ENCODE measurements at places on chromosomes 7 and 10.

DNA sequence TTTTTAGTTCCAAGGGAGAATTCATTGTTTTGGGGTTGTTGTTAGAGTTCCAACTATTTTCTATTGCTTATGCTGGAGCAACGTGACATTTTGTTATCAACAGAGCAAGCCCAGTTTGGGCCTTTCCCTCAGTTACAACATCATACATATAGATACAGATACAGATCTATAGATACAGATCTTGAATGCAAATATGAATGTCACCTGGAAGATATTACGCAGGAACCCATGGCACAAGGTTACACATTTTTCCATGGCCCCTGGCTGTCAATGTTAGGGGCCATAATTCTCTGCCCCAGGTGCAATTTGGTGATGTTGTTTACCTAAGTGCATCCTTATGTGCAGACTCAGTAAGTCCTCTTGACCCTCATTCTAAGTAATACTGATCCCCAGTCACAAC, 3.6 kb upstream of the PODXL start:
- DNase-seq = no peak

GRCh38 chr7:142345811-142346210, 88.0 kb upstream of the PRSS58 start:
- DNase-seq = no peak

DNA sequence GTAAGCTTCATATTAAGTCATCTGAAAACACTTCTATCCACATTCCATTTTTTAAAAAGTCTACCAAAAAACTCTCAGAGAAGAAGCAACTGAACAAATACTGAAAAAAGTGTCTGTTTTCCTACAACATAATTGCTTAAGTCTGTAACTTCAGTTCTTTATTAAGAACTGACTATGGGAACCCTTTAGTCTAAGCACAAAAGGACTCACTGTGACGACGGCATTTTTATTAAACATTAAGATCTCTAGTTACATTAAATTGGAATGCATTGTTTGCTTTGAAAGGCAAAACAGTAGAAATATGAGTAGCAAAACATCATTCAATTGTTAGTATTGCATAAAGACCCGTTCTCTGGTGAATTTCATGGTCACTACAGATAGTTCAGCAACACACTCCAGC, 5.8 kb upstream of the FAM3C start:
- no peak for DNase-seq

- DNase-seq = no peak
Measured at GRCh38 chr10:119362122-119362521, 154.8 kb downstream of the GRK5 start.

DNA sequence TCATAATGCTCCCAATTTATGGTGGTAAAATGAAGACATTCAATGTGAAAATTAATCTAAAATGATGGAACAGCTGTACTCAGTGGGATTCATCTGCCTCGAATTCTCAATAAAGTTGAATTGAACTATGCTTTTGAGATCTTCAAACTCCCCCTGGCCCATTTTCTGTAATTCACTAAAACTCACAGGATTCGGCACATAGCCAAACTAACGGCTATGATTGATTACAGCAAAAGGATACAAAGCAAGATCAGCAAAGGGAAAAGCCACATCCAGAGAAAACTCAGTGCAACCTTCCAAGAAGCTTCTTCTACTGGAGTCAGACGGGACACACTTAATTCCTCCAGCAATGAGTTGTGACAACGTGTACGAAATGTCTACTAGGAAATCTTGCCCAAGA, 307.5 kb downstream of the CNTNAP2 start:
- no peak for DNase-seq

GRCh38 chr10:73340121-73340520, 18.5 kb downstream of the CFAP70 start:
- no peak for DNase-seq

- no peak for DNase-seq
Measured at GRCh38 chr7:17184805-17185689, 113.4 kb upstream of the AHR start.

DNA sequence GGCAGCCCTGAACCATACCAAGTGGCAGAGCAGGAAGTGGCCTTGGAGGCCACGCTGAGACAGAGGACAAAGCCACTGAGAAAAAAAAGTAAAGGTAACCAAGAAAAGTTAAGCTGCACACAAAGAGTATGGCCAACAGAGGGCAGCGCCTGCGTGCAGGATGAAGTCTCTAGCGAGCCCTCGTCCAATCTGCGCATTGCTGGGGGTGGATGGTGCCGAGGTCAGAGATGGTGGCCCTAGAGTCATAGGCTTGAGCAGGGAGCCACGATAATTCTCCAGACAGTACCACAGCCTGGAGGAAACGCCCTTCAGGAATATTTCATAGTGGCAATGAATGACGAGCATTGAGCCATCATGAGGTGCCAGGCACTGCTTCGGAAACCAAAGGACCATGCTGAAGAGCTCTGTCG, 9.7 kb downstream of the ATP6V0E2 start:
- DNase-seq = peak; percentile 19

DNA sequence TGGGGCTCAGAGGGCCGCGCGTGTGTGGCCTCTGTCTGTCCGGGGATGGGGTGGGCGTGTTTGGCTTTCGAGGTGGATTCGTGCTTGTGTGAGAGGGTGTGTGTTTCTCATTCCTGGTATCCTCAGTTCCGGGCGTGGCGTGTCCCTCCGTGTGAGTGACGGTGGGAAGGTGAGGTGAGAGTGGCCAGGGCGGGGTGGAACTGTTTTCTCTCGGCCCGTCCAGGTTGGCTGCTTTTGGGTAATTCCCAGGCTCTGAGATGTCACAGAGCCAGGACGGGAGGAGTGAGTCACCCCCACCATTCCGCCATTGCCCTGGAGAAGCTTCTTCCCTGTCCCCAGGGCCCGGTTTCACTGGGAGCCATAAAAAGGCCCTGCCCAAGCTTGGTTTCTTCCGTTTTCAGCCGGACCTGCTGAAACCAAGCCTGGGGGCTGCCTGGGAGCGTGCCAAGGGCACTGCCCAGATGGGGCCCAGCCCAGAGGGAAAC, 21.3 kb upstream of the CLDN4 start:
- DNase-seq = no peak

DNA sequence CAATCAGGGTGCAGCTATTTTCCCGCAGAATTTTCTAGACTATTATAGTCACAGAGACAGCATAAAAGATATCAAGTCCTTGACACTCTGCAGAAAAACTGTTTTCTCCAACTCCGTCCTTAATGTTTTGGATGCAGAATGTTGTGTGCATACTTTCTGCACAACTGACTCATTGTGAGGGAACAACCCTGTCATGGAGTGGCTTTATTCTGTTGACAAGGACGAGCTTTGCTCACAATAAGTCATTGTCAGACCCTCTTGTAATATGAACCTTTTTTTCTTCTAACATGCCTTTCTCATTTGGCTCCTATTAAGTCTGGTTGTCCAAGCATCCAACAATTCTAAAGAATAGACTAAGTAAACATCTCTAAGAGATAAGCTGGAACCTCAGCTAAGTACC, 17.3 kb downstream of the ABCB4 start:
- no peak for DNase-seq

DNA sequence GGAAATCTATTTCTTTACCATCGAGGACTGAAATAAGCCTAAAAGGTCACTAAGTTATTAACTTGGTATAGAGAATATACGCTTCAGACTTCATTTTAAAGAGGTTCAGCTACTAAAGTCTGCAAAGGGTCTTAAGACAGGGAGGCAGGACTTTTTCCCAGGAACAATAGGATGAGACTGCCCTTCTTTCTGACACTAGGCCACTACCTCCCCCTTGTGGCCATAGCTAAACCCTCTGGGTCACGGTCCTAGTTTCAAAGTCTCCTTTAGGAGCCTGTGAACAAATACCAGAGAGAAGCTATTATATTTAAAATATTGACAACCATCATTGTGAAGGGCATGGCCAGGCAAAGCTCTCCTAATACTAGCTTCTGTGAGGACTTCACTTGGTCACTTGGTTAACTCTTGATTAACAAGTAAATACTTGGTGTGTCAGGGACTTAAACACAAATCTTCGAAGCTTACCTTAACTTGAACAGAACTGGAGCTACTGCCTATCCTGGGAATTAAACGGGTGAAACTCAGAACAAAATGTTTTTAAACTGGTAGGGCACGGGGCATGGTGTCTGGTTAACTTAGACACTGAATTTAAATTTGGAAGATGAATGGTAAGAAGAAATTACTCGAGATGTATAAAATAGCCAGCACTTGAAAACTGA, 75.6 kb downstream of the CCDC6 start:
- DNase-seq = no peak

- DNase-seq = no peak
Measured at GRCh38 chr10:131697476-131698128, 203.2 kb upstream of the PPP2R2D start.

- DNase-seq = peak; percentile 20
Measured at GRCh38 chr7:106111655-106112117, 426 bp downstream of the SYPL1 start.

DNA sequence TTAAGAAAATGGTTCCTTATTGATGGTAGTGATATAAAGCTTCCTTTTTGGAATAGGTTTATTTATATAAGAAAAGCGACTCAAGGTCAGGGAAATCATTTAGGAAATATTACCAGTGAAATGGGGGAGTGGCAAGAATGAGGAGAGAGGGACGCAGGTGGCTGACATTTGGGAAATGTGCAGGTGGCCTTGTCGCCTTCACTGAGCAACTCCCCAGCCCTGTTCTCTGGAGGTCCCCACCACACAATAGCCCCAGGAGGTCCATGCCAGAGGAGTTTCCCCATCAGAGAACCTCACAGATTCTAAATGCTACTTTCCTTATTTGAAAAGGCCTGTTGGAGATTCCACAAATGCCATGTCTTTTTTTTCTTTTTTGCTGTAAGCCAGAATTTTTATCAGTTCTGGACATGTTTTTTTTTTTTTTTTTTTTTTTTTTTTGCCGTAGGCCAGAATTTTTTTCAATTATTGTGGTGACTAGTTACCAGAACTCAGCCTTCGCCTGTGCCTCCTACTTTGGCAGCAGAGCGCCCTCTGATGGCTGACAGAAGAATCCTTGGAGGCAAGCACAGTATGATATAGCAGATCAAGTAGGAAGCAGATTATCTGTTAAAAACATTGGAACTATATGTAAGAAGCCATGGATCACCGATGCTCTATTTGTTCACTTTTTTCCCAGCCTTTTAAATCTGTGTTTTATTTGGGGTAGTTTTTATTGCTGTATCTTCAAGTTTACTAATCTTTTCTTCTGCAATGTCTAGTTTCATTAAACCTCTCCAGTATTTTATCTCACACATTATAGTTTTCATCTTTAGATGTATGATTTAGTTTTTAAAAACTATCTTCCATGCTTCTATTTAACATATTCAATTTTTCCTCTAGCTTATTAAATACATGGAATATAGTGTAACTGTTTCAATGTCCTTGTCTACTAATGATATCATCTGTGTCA, 18.6 kb downstream of the OPALIN start:
- DNase-seq = peak; percentile 25

All from renal cortex interstitium (tissue), 15 donors.